ENCODE measurements at places on chromosomes 5 and 9. TPM values are rescaled to one million over a fixed set of nuclear protein-coding genes. Genes with fewer than 3 reads are reported as not detected.

The GFPT2 gene
- 62.3 TPM for total RNA-seq

The ROR2 gene
- 0.90 TPM for total RNA-seq

The MYMK gene
- not detected for total RNA-seq

The KIF4B gene
- 0.02 TPM for total RNA-seq

The CNTFR gene
- total RNA-seq = 0.15 TPM

The CTNNA1 gene
- total RNA-seq = 189 TPM

The CNTNAP3 gene
- total RNA-seq = 12.3 TPM

The GABRA1 gene
- not detected for total RNA-seq

The DPYSL3 gene
- 24.6 TPM for total RNA-seq

The CPLANE1 gene
- total RNA-seq = 4.0 TPM

The FOXI1 gene
- not detected for total RNA-seq

The CD14 gene
- 3.4 TPM for total RNA-seq

The CTXN3 gene
- total RNA-seq = not detected

The MCC gene
- total RNA-seq = 0.26 TPM

The PCDHA2 gene
- total RNA-seq = 0.06 TPM

The DNAH5 gene
- 2.0 TPM for total RNA-seq

The PIP5K1B gene
- total RNA-seq = not detected

The CATSPER3 gene
- total RNA-seq = 0.48 TPM

The PHF24 gene
- total RNA-seq = 0.19 TPM

The TSPAN17 gene
- 64.8 TPM for total RNA-seq

The ANKRD20A1 gene
- total RNA-seq = 1.5 TPM

The PCDHGB7 gene
- total RNA-seq = 0.06 TPM

The FGF18 gene
- 4.8 TPM for total RNA-seq

The SNX2 gene
- total RNA-seq = 58.5 TPM

The GPR150 gene
- 0.13 TPM for total RNA-seq

The PCDHGA8 gene
- not detected for total RNA-seq

Measured in A549 treated with dexamethasone at 1 μM for 4 hours (cell line).